SHP77 (cell line): ENCODE measurements at places on chromosomes 11 and 22.

GRCh38 chr11:5818245-5818886 is 9.6 kb downstream of the OR52N2 start:
- DNase-seq, result no peak

DNA sequence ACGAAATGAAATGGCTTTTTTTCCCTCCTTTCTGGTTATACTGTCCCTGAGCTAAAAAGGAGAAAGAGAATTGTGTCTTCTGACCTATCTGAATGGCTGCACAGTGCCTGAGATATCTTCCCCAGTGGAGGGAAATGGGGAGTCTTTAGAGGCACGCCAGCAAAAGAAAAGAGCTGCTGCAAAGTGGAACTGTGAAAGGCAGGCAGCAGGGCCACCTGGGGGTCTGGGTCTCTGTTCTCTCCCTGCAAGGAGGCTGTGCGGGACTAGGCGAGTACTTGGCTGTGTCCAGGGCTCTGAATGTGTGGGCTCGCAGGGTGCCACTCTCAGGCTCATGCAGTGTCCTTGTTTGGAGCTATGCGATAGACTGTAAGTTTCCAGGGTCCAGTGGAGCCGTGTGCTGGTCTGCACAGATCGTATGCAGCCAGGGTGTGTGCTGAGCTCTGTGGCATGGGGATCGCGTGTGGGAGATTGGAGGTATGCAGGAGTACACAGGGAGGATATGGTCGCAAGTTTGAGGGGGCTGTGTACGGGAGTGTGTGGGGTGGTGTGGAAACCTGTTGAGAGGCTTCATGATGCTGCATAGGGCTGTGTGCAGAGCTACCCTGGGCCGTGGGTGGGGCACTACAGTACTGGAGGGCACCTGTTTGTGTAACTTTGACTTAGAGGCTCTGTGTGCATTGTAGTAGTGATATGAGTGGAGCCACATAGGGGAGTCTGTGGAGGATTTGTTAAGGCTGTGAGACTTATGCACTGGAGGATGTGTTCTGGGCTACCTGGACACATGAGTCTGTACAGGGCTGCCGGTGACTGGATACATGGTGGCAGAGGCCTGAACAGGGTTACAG is 70.1 kb upstream of the OLFML1 start:
- no peak for DNase-seq

DNA sequence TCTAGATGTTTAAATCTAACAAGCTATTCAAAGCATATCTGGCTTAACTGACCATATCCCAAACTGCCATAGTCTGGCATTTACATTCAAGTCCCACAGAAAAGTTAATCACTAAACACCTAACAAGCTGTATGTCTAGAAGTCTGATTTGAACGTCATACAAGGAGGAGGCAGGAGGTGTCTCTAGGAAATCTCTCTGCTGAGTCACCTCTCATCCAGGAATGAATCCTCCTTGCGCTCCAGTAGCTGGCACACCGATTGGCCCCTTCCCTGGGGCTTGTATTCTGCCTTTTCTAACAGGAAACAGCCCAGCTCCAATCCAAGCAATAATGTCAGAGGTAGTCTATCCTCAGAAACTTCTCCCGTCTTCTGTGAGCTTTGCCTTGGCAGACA is 31.8 kb downstream of the FEZ1 start:
- no peak for DNase-seq

DNA sequence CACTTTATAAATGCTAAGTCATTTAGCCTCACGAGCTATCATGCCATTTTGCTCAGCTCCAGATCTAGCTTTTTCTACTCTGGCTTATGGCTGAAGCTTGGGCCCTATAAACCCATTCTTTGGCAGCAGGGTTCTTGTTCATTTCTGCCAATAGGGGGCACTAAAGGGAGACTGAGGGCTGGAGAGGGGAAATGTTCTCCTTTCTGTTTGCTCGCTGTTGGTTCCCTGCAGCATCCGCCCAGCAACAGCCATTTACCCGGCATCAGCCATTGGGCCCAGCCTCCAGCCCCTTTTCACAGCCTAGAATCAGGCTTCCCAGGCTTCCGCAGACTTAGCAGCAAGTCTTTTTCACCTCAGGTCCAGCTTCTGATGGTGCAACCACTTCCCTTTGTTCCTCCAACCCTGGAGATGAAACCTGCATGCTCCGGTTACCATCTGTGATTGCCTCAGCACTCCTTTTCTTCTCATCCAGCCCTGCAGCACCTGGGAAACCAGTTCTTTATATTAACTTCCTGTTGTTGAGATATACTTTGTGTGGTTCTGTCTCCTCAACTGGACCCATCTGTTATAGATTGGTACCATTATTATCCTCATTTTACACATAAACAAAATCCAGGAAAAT is 4.2 kb upstream of the ME3 start:
- DNase-seq, result peak; percentile 8

DNA sequence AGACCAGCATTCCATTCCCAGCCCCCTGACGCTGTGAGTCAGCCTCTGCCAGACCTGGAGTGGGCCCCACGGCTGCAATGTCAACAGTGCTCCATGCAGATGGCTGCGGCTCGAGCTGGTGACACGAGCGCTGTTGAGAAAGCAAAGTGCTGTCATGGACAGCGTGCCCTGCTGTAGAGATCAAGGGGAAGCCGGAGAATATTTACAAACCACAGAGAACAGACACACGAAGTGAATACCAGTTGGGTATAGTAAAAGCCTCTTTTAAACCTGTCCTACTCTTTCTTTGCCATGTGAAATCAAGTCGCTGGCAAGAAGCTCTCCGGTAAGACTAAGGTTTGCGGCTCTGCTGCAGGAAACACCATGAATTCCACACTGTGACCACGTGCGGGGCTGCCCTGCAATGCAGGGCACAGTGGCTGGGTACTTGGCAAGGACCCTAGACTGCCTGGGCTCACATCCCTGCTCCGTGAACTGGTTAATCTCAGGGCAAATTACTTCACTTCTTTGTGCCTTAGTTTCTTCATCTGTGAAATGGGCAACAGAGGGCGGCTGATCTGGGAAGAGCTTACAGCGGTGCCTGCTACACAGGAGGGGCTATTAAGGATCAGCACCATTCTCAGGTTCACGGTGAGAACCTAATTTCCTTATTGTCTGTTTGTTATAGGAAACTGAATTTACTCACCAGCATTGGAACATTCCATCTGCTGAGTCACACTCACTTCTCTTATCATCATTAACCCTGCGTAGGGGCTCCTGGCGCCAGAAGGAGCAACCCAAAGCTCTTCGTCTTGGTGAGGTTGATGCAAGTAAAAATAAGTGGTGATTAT is 27.8 kb upstream of the ELFN2 start:
- DNase-seq, result peak; percentile 65
